ENCODE measurements at places on chromosomes 7 and 10.

GRCh38 chr7:111408724-111409123 lies 153.6 kb downstream of the IMMP2L start:
- DNase-seq = no peak

- no peak for DNase-seq
These were observed 71.5 kb downstream of the CARD11 start for GRCh38 chr7:2971914-2972834.

DNA sequence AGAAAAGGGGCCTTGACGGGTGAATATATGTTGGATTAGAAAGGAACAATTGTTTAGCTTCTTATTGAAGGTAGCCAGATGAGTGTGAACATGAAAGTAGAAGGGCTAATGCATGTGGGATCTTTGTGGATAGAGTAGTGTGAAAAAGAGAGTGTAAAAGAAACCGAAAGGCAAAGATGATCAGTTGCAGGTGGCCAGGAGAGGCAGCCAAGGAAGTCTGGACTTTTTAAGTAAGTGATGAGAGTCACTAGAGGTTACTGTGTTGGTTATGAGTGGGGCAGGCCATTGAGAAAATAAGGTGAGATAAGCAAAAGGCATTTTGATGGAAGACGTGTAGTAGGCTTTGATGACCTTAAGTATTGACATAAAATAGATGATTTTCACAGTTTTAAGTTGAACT lies 64.7 kb upstream of the ETV1 start:
- DNase-seq = no peak

- peak; percentile 30 for DNase-seq
These were observed 24.3 kb downstream of the TECTB start for GRCh38 chr10:112307358-112308124.

DNA sequence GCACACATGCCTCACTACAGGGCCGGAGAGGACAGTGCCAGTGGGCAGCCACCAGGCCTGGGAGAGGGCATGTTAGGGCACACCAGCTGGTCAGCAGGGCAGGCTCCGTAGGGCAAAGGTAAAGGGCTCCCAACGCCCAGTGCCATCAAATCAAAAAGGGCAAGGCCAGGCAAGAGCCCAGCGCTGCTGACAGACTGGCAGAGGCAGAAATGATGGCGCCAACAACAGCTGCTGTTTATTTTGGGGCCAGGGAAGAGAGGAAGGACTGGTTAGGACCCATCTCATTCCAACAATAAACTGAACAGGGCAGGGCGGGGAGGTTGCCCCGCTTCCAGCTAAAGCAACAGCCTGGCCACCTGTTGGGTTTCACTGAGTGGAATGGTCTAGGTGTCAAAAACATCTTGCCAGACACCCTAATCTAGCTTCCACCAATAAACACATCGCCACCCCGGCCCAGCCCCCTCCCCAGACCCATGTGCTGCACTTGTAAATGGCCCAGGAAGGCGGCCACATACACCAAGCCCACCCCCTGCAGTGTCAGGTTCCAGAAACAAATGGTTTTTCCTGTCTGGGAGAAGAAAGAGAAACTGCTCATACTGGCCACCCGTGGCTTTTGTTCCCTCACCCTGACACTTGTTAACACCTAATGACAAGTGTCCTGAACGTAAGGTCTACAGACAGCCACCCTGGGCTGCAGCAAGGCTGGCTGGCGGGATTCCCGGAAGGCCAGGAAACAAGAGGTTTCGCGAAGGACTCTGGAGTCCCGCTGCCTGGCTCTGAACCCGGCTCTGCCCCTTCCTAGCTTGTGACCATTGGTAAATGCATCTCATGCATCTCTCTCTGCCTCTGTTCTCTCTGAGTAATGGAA lies 15.3 kb downstream of the SH3PXD2A start:
- no peak for DNase-seq

GRCh38 chr7:101169110-101169837 lies 3.9 kb upstream of the VGF start:
- DNase-seq = no peak

DNA sequence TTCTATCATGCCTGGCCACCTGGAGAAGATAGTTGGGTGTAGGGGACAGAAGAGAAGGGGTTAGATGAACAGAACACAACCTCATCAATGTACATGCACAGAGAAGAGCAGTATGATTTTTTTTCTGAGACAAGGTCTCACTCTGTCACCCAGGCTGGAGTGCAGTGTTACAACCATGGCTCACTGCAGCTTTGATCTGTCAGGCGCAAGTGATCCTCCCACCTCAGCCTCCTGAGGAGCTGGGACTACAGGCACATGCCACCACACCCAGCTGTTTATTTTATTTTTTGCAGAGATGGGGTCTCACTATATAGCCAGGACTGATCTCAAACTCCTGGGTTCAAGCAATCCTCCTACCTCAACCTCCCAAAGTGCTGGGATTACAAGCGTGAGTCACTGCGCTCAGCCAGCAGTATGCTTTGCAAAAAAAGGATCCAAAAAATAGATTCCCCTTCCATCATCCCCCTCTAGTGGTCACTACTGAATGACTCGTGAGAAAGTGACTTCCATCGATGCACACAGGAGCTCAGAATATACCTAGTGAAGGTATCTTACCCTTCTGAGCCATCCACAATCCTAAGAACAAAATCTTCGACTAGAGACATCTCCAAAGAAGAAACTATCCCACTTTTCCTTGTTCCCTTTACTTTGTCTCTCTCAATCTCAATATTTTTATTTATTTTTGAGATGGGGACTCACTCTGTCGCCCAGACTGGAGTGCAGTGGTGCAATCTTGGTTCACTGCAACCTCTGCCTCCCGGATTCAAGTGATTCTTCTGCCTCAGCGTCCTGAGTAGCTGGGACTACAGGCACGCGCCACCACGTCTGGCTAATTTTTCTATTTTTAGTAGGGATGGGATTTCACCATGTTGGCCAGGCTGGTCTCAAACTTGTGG lies 21.0 kb downstream of the ZCWPW1 start:
- DNase-seq = peak; percentile 76

Measured in CD4-positive, alpha-beta T cell treated with Interleukin-2 at 100 ng/mL for 4 hours (primary cell).